ENCODE measurements at places on chromosomes 3 and 15. TPM values are rescaled to one million over a fixed set of nuclear protein-coding genes. Genes with fewer than 3 reads are reported as not detected.

The PCLAF gene
- 70.6 TPM for polyA plus RNA-seq

The EPB42 gene
- polyA plus RNA-seq: not detected

The SLC12A1 gene
- not detected for polyA plus RNA-seq

The CDAN1 gene
- polyA plus RNA-seq: 3.0 TPM

The ALAS1 gene
- 60.9 TPM for polyA plus RNA-seq

GRCh38 chr3:99929745-99930139 is 112.1 kb downstream of the CMSS1 start:
- peak; percentile 53 for DNase-seq

GRCh38 chr3:51830345-51830744 is 31.1 kb upstream of the IQCF2 start:
- DNase-seq: no peak

DNA sequence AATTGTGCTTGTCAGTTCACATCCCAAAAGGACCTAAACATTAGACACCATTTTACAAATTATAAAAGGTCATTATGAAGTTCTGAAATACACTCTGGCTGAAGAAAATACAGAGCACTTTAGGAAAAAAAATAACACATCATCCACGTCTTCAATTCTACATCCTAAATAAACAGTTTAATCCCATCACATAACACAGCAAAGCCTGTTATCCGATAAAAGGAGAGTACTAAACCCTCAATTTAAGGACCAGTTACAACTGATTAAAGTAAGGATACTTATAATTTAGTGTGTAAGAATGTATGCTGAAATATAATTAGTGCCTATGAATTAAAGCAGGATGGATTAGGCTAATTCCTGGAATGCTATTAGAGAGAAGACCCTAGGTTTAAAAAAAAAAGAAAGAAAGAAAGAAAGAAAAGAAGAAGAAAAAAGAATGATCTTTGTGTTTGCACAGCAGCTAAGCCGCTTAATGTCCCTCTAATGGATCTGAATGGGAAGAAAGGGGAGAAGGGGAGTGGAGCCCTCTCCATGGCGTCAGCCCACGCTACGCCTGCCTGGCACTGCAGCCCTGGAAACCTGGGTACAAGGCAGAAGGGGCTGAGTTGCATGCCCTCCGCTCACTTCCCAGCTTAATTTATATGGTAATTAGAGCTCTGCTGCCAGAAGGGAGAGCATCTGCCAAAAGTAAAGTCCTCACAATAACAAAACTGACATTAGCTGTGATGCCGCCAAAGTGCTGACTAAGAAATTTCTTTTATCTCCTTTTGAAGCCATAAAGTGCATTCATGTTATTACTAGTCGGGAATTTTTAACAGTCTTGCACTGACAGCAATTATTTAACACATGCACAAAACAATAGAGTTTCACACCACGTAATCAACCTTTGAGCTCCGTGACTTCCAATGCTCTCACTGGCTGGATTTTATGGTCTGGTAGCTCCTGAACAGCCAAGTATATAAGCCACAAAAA is 90.0 kb downstream of the FSIP1 start:
- DNase-seq: peak; percentile 36

DNA sequence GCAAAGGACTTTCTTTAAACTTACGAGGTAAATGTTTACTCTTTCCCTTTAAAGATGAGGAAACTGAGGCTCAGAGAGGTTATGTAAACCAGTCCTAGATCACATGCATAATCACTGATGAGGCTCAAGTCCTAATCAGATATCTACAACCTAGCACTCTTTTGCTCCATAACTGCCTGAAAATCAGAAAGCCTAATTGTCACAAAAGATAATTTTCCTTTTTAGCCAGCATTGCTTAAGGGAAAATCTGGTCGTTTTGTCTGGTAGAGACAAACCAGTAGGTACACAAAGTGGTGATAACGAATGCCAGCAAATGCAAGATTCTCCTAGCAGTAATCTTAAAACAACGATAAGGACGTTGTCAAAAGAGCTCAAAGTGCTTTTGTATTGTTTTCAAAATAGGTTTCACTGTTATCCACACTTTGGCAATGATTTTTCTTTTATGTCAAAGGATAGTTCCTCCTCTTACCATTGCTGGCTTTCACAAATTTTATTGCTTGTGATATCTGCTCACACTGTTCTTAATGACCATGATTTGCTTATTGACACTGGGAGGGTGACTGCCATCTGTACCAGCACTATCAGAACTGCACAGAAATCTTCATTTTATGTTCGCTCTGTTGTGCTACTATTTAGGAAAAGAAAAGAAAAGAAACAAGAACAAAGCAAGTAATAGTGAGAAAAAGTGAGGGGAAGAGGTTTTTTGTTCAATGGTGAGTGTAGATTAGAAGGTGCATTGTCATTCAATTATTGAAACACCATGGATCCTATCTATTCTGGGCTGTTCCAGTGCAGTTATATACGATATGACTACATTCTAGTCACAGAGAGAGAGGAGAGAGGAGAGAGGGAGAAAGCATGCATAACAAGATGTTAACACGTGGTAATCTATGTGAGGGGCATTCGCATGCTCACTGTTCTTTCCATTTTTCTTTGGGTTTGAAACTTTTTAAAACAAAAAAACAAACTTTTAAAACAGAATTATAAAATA is 13.7 kb downstream of the IQCH start:
- DNase-seq: no peak

- no peak for DNase-seq
These were observed 40.3 kb downstream of the CORO2B start for GRCh38 chr15:68618908-68619698.

DNA sequence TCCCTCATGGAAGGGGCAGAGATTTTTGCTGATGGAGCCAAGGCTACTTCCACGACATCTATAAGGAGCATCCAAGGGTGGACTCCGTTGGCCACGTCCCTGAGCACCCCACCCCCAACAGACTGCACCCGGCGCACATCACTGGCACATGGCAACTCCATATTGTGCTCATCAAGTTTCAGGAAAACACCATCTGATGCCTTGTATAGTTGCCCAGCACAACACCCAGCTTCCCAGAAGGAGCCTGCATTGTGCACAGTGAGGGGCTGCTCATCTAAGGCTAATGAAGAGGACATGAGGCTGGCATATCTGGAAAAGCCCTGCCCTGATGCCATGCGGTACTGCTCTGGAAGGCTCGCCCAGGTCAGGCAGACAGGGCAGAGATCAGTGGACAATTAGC is 15.0 kb upstream of the CACNA2D2 start:
- DNase-seq: no peak

DNA sequence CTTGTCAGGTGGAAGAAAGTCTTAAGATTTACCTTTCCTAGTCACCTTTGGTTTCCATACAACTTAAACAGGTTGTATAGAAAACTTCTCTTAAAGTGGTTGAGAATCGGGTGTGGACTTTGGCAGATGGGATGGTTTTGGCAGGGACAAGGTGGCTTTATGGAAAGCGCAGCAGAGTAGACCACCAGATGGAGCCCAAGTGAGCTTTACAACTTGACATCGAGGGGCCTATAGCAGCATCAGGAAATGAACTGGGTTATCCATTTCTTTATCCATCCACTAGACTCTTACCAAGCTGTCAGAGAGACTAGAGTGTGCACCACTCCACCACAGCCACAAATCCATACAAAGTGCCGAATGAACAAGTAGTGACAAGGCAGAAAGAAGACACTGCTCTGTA is 85.3 kb upstream of the MBNL1 start:
- peak; percentile 65 for DNase-seq

DNA sequence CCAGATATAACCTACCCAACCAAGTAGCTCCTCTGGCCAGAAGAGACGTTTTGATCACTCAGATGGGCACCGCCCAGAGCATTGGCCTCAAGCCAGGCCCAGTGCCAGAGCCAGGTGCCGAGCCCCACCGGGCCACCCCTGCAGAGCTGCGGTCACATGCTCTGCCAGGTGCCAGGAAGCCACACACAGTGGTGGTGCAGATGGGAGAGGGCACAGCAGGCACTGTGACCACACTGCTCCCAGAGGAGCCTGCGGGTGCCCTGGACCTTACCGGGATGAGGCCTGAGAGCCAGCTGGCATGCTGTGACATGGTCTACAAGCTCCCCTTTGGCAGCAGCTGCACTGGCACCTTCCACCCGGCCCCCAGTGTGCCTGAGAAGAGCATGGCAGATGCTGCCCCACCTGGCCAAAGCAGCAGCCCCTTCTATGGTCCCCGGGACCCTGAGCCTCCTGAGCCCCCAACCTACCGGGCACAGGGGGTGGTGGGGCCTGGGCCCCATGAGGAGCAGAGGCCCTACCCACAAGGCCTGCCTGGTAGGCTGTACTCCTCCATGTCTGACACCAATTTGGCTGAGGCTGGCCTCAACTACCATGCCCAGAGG is 19.1 kb upstream of the APEH start:
- no peak for DNase-seq

- DNase-seq: peak; percentile 10
These were observed 2.0 kb downstream of the C2CD4A start for GRCh38 chr15:62068810-62069167.

DNA sequence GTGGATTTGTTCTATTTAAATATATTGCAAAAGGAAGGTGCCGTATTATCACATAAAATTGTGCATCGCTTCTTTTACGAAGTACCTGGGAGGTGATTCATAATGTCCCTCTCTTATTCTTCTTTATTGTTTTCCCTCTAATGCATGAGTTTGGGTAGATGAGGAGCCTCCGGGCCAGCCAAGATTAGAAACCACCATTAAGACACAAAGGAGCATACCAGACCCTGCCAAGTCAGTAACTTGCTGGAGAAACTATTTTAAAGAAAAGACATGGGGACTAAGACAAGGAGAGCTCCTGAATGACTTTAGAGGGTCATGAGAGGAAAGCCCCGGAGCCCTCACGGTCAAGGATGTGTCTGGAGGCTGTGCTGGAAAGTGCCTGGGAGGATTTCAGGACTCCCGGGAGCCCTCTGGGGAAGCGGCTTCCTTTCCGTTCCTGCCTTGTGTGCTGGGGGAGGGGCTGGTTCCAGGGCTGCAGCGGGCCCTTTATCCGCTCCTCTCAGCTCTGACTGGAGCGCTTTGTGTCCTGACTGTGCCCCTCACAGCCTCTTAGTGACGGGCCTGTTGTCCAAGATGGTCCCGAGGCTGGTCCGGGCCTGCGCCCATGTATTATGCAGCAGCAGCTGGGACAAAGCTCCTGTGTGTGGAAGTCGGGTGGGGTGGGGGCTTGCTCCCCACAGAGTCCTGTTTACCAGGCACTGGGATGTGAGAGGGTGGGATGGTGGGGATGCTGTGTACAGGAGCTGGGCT is 35.7 kb downstream of the CORO2B start:
- no peak for DNase-seq

- DNase-seq: no peak
These were observed 61.3 kb downstream of the ZDHHC19 start for GRCh38 chr3:196149831-196150301.

DNA sequence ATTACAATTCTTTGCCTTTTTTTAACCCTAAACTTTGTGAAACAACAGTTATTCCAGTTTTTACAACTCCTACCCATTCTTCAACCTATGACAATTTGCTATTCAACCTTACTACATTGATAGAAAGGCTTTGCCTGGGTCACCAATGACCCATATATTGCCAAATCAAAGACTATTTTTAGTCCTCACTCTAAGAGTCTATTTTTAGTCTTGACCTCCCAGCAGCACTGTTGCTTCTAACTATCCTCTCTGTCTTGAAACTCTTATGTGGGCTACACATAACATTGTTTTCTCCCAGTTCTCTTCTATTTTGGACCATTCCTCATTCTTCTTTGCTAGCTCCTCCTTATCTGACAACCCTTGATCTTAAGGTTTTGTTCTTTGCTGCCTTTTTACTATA is 71.4 kb downstream of the C3orf80 start:
- peak; percentile 15 for DNase-seq

- no peak for DNase-seq
These were observed 88.3 kb downstream of the ATP10A start for GRCh38 chr15:25774871-25775270.

DNA sequence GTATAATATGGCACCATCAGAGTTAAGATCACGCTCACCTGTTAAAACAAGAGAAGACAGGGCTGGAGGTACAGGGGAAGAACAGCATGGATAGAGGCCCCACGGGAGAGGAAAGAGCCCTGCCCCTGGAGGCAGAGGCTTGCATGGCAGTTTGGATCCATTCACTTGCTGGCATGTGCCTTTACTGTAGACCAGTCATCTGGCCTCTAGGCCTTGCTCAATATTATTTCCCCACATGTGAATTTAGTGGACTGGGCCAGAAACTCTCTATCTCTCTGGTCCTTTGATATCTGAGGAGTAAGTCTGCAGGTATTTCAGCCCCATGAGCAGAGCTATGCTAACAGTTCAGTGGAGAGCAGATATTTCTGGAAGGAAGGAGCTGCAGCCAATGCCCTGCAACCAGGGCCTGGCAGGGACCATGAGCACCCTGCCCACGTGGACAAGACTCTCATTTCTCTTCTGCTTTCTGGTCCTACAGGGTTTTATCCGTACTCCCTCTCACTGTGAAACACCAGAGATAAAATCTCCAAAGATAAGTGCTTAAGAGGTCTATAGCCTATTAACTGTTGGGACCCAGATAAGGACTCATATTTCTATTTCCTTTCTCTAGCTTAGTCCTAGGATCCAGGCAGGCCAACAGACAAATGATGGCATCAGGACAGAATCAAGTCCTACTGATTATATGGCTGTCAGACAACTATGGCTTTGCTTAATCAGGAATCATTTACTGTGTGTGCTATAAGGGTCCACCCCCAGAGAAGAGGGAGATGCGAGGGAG is 65.0 kb downstream of the CLDN11 start:
- no peak for DNase-seq

DNA sequence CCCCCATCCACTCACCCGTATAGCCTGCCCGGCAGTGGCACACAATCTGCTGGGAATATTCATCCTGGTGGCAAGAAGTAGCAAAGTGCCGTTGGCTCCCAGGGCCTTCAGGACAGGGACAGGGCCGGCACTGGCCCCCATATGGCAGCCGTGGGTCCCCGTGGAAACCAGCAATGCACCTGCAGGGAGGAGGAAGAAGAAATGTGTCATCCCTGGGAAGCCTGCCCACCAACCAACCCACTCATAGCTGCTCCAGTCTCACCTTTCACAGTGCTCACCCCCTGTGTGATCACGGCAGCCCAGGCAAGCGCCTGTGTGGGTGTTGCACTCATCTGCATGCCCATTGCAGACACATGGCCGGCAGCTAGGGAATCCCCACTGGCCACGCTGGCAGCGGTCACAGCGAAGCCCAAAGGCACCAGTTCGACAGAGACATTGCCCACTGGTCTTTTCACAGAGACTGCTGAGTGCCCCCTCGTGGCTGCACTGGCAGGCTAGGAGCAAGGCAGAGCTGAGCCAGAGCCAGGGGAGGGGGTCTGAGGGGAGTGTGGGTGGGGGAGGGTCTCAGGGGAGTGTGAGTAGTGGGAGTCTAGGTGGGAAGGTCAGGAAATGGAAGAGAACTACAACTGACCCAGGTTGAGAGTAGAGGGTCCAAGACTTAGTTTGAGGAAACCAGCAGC is 4.5 kb upstream of the USP19 start:
- DNase-seq: no peak

Measured in fibroblast of lung (primary cell).